ENCODE measurements at places on chromosomes 16 and 17.

DNA sequence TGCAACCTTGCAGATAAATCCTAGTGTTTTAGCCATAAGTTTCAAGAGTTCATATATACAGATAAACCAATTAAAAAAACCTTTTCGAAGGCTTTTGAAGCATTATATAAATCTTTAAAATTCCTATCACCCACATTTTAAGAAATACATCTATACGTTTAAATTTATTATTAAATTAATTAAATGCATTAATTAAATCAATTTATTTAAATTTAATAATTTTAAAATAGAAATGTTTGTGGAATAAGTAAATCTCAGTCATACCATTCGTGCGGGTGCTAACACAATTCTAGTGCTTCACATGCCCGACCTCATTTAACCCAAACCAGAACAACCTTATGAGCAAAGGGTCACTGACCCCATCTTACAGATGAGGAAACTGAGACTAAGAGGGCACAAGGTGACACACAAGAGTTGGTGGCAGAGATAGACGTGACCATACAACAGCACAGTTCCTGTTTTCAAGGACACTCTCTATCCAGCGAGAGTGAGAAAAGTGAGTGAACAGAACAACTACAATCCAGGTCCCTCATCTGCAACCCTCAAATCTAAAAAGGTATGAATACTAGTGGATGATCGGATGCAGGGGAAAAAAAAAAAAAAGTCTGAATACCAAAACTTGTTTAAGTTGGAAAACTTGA is 1.4 kb downstream of the NSMCE1 start:
- DNase-seq, result no peak

DNA sequence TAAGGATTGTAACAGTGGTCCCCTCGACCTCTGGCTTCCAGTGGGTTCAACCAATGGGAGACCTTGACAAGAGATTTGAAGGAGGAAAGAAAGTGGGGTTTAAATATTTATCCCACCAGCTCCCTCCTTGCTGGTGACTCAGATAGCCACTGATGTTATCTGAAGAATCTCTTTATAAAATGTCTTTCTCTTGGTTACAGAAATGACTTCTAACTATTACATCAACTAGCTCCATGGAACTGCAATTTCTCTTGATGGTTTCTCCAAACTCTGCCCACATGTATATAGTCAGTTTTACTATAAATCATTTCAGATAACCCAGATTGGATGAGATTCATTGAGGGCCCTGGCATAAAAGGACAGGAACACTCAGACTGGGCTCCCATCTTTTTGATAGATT is 920.2 kb upstream of the SOX9 start:
- DNase-seq, result no peak

DNA sequence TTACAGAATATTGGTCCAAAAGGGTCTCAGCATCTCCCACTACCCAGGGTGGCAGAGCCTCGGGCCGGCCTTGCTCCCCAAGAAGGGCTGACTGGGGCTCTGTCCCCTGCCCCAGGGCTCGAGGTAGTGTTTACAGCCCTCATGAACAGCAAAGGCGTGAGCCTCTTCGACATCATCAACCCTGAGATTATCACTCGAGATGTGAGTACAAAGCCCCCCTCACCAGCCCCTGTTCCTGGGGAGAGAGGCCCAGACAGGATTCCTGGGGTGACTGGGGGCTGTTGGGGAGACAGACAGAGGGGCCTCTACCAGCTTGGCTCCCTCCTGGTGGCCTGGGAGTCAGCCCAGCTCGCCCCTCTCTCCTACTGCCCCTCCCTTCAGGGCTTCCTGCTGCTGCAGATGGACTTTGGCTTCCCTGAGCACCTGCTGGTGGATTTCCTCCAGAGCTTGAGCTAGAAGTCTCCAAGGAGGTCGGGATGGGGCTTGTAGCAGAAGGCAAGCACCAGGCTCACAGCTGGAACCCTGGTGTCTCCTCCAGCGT is 6.1 kb upstream of the NLRC5 start:
- DNase-seq, result no peak

GRCh38 chr17:76726776-76727718 is at the start of gene METTL23:
TSS of gene METTL23 (plus strand) at chr17:76726839. CDS start at chr17:76729711, 2,872 bp downstream.
- peak; percentile 32 for DNase-seq

GRCh38 chr16:55981557-55981956 is 106.4 kb upstream of the CES5A start:
- DNase-seq, result no peak

- no peak for DNase-seq
Measured at GRCh38 chr16:10656618-10657017, 38.1 kb downstream of the TEKT5 start.

DNA sequence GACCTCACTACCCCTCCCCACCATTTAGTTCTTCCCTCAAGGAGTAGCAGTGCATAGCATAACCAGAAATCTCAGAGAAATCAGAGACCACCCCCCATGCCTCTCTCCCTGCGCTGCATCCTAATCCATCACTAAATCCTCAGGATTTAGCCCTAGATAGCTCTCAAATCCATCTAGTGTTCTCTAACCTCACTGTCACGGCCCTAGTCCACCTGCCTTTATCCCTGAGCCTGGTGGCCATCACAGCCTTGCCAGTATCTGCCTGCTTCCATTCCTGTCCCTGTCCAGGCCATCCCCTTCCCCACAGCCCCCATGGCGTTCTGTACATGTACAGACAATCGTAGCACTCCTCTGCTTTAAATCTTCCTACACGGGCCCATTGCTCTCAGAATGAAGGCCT is 19.1 kb downstream of the CBLN1 start:
- no peak for DNase-seq

DNA sequence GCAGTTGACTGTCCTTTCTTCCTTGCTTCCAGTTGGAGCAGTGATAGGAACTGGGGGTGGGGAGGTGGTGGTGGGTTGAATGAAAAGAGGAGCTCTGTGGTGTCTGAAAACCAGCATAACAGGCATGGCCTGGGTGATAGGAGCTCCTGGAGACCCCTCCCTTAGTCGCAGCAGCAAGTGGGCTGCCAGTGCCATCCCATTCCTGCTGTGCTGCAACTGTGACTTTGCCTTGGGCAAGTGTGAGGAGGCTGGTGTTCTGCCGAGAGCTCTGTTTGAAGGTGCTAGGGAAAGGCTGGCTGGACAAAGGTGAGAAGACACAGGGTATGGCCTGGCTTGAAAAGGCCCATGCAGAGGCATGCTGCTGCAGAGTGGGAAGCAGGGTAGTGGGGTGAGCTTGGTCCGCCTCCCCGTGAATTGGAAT is 2.7 kb upstream of the CDK5R1 start:
- no peak for DNase-seq

DNA sequence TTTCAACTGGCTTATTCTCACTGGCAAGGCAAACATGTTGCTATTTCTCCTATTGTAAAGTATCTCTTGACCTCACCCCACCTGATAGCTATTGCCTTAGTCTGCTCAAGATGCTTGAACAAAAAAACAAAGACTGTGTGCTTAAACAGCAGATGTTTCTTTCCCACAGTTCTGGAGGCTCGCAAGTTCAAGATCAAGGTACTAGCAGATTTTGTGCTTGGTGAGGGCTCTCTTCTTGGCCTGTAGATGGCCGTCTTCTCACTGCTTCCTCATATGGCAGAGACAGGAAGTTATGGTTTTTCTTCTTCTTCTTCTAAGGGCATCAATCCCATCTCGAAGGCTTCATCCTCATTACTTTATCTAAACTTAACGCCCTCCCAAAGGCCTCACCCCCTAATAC is 109.7 kb upstream of the CLEC3A start:
- no peak for DNase-seq

DNA sequence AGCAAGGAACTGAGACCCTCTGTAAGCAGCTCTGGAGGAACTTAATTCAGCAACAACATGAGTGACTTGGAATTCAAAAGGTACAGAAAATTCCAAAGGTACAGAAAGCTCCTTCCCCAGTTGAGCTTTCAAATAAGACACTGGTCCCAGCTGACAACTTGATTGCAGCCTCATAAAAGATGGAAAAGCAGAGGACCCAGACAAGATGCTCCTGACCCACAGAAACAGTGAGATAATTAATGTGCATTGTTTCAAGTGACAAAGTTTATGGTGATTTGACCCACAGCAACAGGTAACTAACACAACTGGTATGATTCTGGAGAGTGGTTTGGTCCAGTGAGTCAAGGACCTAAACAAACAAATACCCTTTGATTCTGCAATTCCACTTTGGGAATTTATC is 15.2 kb upstream of the TMEM114 start:
- DNase-seq, result no peak

GRCh38 chr17:61335105-61335844 is 64.4 kb upstream of the TBX2 start:
- no peak for DNase-seq

- DNase-seq, result no peak
Measured at GRCh38 chr16:10964891-10965326, 20.5 kb downstream of the CLEC16A start.

DNA sequence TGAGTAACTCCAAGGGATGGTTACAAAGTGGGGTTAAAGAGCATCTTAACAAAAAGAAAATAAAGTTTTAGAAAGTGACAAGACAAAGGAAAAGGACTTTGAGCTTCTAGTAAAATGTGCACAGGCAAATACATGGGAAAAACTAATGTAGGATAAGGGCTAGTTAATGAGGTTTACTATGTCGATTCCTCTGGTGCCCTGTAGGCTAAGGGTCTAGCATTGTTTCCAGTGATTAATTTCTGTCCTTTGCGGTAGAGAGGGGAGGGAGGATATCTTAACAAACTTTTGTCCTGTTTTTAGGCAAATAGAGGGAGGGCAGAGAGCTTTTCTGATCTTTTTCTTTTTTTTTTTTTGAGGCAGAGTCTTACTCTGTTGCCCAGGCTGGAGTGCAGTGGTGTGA is 96.6 kb upstream of the SIAH1 start:
- DNase-seq, result no peak

- no peak for DNase-seq
Measured at GRCh38 chr17:227946-228615, 46.6 kb upstream of the DOC2B start.

DNA sequence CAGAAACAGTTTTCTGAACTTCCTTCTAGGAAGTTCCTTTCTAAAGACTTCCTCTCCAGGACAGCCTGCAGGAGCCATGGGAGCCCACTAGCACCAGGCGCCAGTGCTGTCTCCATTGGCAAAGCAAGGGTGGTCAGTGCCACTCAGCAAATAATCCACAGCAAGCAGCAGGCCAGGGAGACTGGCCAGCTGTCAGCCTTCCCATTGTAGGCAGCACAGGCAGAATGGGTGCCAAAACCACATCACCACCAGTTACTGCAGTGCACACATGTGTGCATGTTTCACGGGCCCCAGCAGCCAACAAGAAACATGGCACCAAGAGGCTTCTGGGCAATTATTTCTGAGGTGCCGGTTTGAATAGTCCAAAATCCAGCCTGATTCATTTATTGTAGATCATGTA is 26.7 kb downstream of the DNASE1 start:
- no peak for DNase-seq

DNA sequence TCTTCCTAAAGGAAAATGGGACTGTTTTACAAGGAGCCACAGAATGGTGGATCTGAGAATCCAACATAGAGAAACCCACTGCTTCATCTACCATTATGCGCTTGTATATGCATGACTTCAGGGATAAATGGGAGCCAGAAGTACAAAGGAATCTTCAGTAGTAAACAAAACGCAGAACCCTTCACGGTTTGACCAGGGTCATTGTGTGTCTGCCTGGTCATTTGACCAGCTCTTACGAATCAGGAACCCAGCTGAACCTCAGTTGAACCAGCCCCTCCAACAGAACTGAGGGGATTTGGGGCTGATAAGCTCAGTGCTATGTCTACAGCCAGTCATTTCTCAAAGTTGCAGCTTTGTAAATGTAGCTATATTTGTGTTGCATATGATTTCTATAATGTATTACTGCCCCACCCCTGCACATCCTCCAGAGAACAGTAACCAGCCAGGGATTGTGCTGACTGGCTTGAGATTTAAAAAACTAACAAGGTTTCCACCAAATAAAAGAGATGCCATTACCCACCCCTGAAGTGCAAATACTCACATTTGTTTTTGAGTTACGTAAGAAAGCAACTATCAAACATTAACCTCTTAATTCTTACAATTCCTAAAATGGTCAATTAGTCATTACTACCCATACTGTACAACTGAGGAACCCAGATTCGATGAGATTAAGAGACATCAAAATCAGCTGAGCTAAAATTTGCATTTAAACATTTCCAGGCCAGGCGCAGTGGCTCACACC is 6.3 kb downstream of the CMTM4 start:
- DNase-seq, result no peak

- no peak for DNase-seq
Measured at GRCh38 chr17:72004011-72004427, 116.8 kb upstream of the SOX9 start.

GRCh38 chr16:12425134-12425941 is 378.3 kb downstream of the CPPED1 start:
- no peak for DNase-seq

DNA sequence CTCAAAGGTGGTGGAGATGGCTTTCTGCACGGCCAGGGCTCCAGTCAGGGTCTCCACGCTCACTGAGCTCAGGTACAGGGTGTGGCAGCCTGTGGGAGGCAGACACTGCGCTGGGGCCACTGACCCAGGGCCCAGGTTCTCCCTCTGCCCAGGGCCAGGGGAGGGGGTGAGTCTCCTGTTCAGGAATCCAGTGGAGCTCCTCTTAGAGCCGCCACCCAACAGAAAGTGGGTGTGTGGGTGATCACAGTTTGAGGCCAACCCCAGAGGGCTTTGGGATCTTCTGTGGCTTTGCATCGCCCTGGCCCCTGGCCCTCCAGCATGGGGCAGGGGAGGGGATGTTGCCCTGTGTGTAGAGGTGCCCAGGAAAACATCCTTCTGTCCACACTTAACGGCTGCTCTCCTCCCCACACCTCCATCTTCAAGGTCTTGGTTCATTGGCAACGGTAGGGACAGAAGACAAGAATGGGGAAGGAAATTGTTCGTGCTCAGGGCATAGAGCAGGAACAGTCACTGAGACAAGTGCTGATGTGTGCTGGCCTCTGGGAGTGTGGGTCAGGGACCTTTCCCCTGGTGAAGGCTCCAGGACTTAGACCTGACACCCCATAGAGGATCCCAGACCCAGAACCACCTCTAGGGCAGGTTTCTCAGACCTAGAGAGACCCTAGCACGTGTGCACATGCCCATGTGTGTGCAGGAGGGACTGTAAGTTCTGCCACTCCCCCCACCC is 21.5 kb downstream of the TNS4 start:
- DNase-seq, result no peak

DNA sequence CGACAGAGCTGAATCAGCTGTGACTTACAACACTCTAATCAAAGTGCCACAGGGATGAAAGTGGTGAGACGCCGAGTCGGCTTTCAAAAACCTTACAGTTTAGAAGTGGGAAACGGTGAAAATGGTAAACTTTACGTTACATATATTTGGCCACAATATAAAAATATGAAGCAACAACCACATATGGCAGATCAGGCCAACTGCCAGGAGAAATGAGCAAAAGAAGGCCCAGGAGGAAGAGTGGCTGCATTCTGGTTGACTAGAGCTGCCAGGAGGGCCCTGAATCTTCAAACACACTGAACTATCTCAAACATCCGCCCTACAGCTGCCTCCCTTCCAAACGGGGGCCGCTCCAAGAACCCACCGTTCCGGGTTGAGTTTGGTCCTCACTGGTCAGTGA is 56.3 kb downstream of the MRM3 start:
- DNase-seq, result no peak

Data from DMS79 (cell line).